ENCODE measurements at places on chromosomes 3 and 15.

- DNase-seq = no peak
Measured at GRCh38 chr3:158896729-158897128, 94.9 kb downstream of the MFSD1 start.

GRCh38 chr15:49622561-49622960, 1.7 kb downstream of the DTWD1 start:
- DNase-seq = no peak

DNA sequence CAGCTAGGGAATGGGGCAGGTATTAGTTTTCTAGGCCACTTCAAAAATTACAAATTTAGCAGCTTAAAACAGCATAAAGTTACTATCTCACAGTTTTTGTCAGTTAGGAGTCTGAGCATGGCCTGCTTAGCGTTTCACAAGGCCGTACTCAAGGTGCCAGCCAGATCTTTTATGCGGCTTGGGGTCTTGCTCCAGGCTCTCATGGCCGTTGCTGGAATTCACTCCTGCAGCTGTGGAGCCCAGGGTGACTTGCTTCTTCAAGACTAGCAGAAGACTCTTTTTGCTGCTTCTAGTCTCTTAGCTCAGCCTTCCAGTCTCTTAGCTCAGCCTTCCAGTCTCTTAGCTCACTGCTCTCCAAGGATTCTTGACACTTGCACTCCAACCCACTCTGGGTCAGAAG, 242.1 kb upstream of the CTDSPL start:
- DNase-seq = no peak

- DNase-seq = no peak
Measured at GRCh38 chr3:27606537-27606936, 115.6 kb downstream of the EOMES start.

DNA sequence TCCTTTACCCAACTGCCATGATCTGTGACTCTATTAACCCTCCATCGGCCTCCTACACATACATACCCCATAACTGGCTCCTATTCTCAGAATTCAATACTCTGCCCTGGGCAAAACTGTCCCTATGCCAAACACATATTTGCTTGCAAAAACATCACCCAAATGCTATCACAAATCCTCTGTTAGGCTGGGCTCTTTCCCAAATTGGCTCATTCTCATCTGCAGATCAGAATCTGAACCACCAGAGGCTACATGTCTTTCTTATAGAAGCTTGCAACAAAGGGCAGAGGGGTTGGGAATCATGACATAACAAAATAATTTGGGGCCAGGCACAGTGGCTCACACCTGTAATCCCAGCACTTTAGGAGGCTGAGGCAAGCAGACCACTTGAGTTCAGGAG, 45.4 kb upstream of the GOLM2 start:
- no peak for DNase-seq

- no peak for DNase-seq
Measured at GRCh38 chr15:81301385-81301784, 22.6 kb downstream of the STARD5 start.

- DNase-seq = no peak
Measured at GRCh38 chr3:172848910-172849309, 98.4 kb downstream of the ECT2 start.

DNA sequence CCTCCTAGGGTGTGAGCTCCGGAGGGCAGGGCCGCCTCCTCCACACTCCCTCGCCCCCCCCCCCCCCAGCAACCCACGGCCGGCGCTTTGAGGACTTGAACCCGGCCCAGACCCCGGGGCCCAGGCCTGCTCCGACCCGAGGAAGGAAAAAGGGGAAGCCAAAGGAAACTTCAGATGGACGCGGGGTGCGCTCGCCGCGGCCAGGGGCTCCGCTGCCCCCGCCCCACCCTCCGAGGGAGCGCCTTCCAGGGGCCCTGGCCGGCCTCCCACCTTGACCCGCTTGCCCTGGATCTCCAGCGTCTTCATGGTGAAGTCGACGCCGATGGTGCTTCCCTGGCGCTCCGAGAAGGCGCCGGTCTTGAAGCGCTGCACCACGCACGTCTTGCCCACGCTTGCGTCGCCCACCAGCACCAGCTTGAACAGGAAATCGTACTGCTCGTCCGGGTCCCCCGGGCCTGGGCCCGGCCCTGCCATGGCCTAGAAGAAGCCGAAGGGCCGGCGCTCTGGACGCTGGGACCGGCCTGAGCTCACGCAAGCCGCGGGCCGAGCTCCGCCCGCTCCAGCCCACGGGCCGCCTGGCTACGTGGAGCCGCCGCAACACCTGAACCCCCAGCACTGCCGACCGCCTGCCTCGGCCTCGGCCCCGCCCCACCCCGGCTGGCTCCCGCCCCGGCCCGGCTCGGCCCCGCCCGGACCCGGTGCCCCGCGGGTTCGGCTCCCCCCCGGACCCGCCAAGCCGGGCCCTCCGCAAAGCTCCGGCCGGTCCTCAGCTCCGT, 400 bp downstream of the RAB43 start:
- DNase-seq = no peak

- DNase-seq = no peak
Measured at GRCh38 chr3:23002836-23003732, 200.0 kb upstream of the UBE2E2 start.

All from right renal cortex interstitium (tissue), 3 donors.